Activated naive CD4-positive, alpha-beta T cell (primary cell): ENCODE measurements at places on chromosomes 7 and 10.

DNA sequence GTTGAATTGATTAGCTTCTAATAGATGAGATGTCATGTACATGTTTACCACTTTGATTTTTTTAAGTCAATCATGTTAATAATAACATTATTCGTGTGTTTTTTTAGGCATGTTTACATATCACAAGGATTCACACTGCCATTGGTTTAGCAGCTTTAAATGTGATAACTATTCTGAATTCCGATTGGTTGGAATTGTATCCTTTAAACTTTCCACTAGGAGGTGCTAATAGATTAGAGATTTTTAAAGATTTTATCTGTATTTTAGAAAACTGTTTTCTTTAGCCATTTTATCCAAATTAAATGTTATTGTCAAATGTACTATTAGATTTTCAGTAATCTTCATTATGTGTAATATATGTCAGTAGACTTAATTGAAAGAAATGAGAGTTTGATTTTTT lies 83.2 kb downstream of the HECTD2 start:
- DNase-seq = no peak

- no peak for DNase-seq
Measured at GRCh38 chr10:24128066-24128730, 80.7 kb upstream of the KIAA1217 start.

DNA sequence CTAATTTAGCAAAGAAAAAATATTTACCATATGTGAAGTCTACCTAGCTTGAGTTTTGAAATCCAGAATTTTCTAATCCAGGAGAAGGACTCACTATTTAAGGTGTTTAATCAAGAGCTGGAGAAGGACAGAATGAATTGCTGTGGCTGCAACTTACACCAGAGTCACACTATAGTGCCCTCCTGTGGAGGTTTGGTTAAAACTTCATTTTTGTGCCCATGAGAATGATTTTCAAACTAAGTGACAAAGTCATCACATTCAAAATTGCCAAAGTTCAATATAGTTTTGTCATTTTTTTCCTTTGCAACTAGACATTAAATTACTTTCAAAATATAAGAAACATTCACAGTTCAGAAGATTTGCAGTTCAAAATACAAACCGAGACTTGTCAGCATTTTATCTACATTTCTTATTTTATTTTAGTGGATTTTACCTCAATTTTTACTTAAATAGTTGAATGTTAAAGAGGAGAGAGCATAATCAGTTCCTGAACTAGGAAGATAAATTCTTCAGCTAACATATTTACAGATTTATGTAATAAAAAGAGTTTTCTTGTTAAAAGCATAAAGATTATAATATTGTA lies 70.7 kb downstream of the CABCOCO1 start:
- DNase-seq = no peak

- no peak for DNase-seq
Measured at GRCh38 chr10:48716416-48716815, 31.7 kb downstream of the WDFY4 start.

- no peak for DNase-seq
Measured at GRCh38 chr7:35232994-35233393, 20.9 kb downstream of the TBX20 start.

DNA sequence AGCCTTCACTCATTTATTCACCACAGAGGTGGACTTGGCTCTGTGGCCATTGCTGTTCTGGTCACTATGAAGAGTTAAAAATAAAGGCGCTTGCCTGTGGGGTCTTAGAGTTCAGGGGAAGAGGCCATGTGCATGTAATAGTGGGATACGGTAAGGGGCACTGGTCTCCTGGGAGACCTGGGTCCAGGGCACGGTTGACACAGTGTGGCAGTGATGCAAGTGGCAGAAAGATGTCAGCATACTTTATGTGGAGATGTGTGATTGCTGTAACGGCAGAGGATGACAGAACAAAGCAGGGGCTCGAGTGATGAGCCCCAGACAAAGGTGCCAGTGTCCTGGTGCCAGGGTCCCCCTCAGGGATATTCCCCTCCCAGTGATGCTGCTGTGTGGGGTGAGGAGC lies 8.6 kb downstream of the ZSCAN25 start:
- no peak for DNase-seq

DNA sequence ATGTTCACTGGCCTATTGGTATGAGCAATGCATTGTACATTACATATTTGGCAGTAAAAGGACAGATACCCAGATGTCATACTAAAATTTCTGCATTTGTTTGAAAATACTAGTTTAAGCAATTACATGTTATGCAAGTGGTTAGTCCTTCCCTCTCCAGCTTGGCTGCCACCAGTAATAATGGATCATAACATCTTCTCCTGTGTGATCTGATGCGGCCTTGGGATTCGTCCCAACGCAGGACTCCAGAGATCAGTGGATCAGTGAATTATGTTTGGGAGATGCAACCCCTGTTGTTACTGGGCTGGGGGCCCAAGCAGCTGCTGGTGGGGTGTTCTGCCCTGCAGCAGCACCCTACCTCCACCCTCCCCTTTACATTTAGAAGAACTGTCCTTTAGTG lies 11.2 kb upstream of the PDK4 start:
- no peak for DNase-seq

DNA sequence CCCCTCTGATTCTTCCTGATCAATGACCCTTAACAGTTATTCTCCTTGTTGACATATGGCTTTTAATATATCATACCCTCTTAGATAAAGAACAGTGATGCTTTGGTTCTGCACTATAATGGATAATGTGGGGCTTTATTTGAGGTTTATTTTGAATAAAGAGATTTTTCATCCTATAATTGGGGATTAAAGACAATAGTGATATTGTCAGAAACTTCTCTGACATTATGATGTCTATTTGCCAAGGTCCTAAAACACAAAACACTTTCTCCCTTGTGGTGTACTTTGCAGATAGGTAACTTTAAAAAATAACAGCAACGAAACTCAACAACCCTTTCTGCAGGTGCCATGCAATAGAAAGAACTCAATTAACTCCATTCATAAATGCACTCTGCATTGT lies 243.6 kb upstream of the RHOBTB1 start:
- no peak for DNase-seq

DNA sequence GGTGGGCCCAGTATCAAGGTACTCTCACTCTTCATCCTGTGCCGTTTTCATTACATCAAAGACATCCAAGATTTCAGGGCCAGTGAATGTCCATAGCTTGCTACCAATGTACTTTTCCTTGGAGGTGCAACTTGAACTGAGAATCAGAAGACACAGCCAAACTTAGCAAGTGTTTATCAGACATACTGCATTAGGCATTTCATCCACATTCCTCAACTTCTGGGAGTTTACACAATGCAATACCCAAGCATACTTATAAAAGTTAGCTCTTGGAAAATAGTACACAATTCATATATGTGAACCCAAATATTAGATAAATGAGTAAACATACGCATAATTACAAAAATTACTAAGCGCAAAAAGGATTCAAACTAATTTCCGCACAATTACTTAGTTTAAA lies 216.3 kb upstream of the RHOBTB1 start:
- DNase-seq = no peak

GRCh38 chr7:15715435-15715834 lies 29.0 kb upstream of the MEOX2 start:
- DNase-seq = no peak

GRCh38 chr10:113273181-113274163 lies 279.4 kb upstream of the HABP2 start:
- no peak for DNase-seq

DNA sequence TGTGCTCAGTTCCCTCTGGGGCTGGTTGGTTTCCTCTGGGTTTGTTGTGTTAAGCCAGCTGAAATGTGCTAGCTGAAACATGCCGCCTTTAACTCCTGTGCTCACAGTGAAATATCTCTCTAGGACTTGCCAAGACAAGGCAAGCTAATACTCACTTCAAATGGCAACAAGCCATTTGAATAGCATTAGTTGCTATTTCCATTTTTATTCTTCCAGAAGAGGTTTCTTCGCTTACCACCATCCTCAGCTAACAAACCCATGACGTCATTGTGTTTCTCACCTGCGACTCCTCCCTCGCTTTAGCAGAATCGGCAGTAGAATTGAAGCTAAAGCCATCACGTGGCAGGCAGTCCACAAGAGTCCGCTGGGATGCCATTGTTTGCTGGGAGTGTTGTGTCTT lies 61.3 kb downstream of the ZNF22 start:
- no peak for DNase-seq
